ENCODE measurements at places on chromosomes 2 and 18. TPM values are rescaled to one million over a fixed set of nuclear protein-coding genes. Genes with fewer than 3 reads are reported as not detected.

The EVA1A gene
- total RNA-seq: 55.9 TPM

The FSHR gene
- total RNA-seq: not detected

The CHRND gene
- total RNA-seq: 0.10 TPM

The PRSS56 gene
- not detected for total RNA-seq

The SP110 gene
- total RNA-seq: 10.4 TPM

The POTEJ gene
- total RNA-seq: 0.04 TPM

The ANKRD62 gene
- total RNA-seq: not detected

DNA sequence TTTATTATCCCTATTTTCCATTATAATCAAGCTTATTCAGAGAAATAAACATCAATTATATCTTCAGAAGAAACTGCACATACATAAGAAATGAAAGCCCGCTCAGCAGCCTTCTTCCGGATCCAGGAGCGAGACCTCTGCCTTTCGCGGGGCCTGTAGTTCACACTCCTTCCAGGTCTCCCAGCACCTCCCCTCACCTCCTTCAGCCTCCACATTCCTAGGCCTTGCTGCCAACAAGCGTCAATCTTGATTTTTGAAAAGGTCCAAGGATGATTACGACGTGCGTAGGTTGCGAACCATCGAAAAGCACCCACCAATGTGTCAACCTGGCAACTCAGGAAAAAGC lies 355 bp upstream of the KIDINS220 start:
- no peak for DNase-seq

DNA sequence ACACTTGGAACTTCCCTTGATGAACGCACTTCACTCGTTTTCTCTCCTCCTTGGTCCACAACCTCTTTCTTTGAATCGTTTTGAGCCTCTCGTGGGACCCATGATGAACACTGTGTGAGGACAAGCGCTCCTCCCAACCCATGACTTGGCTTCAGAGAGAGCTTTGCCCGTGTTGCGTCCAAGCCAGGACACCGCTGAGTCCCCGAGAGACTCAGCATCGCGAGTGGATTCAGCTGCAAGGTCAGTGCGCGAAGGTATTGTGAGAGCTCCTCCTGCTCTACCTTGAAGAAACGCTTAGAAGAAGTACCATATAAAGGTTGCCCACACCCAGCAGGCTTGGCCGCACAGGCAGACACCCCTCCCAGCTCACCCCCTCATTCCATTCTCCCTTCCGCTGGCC lies 58.7 kb downstream of the ZNF516 start:
- DNase-seq: no peak

- no peak for DNase-seq
These were observed 255.4 kb downstream of the TDRD15 start for GRCh38 chr2:21379140-21379539.

GRCh38 chr2:43101751-43102150 lies 124.7 kb downstream of the ZFP36L2 start:
- DNase-seq: no peak

DNA sequence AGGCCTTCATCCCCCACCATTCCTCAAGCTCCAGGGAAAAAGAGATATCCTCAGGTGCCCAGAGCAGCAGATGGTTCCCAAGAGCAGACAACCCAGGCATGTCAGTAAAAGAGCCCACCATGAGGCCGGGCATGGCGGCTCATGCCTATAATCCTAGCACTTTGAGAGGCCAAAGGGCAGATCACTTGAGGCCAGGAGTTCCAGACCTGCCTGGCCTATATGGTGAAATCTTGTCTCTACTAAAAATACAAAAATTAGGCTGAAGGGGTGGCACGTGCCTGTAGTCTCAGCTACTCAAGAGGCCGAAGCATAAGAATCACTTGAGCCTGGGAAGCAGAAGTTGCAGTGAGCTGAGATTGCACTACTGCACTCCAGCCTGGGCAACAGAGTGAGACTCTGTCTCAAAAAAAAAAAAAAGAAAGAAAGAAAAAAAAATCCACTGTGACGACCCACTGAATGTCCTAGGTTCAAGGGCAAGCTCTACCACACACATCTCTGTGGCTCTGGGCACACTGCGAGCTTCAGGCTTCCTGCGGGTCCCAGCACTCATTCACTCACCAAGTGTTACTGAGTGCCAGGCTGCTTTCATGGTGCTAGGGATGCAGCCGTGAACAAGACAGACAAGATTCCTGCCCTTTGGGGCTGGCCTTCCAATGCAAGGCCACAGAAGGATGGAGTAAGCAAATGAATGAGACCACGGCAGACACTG lies 6.5 kb upstream of the DUSP2 start:
- no peak for DNase-seq

GRCh38 chr2:3307236-3307635 lies 70.4 kb downstream of the EIPR1 start:
- no peak for DNase-seq

All from HepG2 (cell line).